Erythroblast (primary cell): ENCODE measurements at places on chromosomes 6 and 20.

DNA sequence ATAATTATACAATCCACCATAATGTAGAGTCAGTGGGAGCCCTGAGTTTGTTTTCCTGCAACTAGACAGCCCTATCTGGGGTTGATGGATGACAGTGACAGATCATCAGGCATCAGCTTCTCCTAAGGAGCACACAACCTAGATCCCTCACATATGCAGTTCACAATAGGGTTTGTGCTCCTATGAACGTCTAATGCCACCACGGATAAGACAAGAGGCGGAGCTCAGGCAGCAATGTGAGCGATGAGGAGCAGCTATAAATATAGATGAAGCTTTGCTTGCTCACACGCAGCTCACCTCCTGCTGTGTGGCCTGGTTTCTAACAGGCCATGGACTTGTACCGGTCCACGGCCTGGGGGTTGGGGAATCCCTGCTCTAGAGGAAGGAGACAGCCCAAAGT lies 25.9 kb downstream of the EDEM2 start:
- DNase-seq, result no peak

DNA sequence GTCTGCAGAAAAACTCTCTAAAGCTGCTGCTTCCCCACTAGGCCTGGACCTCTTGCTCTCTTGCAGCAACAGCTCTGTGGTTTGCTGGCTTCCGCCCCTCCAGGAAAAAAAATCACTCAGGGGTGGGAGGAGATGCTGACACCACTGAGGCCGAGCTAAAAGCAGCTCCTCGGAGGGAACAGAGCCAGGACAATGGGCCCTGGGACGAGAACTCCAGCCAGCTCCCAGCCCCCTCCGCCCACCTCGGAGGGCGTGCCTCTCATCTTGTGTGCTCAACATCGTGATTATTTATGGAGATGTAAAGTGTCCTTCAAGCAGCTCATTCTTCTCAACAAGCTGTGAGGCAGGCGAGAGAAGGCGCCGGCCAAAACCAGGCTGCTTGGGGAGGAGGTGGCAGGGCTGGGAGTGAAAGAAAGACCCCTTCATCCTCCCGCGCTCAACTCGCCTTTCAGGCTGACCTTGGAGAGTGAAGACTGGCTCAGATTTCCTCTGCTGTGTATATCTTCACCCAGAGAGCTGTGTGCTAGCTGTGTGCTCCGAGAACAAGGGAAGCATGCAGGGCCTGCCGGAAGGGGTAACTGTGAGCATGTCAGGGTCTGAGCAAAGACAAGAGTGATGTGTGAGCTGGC lies 53.5 kb upstream of the LRFN2 start:
- DNase-seq, result no peak

GRCh38 chr6:157144859-157145568 lies 178.3 kb downstream of the TMEM242 start:
- no peak for DNase-seq

DNA sequence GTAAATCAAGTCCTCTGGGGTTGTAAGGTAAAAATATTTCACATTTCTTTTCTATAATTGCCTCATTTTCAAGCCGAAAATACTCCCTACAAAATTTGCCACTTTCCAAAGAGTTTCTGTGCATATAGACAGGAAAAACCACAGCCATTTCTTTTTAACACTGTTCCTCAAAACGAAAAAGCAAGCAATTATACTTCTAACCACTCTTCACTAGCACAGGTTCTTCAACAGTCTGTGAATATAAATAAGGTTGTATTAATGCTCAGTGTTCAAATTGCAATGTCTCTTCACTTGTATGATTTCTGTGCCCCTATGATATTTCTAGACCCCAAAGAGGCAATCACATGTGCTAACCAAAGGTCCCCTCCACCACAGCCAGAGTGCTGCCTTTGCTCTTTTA lies 206.0 kb downstream of the SIM1 start:
- no peak for DNase-seq

DNA sequence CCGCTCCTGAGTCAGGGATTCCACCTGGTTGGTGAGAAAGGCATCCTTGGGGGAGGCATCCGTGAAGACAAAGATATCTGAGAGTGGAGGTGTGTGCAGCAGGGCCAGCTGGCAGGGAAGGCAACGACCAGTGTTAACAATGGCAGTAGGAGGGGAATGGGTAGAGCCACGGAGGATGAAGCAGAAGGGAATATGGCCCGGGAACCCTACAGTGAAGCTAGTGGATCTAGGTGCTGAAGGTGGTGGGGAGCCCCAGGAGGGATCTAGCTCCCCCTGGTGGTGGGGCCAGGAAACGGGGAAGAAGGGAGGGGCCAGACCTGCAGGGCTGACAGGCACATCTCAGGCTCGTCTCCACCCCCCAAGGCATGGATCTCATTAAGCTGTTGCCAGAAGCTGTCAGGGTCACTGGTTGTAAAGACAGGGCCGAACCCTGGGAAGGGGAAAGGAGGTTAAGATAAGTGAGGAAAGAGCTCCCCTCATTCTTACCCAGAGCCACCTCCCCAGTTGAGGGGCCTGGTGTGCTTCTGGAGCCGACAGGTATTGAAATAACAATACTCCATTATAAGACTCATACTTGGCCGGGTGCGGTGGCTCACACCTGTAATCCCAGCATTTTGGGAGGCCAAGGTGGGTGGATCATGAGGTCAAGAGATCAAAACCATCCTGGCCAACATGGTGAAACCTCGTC lies 7.3 kb downstream of the VWA7 start:
- DNase-seq, result peak; percentile 85

- DNase-seq, result no peak
These were observed 115.7 kb downstream of the OGFRL1 start for GRCh38 chr6:71404145-71404966.

DNA sequence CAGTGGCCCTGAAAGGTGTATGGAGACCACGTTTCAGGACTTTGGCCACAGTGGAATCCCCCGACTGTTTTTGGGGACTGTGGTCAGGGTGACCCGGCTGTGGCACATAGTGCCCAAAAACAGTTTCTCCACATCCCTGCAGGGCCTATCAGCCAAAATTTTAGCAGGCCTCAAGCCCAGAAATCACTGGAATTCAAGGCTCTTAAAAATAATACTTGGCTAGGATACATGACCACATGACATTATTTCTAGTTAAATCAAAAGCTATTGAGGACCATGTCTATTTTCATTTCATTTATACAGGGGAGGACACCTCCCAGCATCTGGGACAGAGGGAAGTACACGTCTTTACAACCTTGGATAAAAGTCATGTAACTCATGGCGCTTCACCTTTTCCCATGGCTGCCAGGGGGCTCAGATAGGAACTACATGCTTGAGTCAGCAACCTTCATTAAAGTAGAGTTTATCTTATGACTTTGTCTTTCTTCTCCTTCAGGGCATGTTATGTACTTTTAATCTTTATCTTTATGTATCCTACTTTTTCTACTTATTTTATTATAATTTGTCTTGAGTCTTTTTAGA lies 70.8 kb upstream of the CD93 start:
- DNase-seq, result no peak

GRCh38 chr6:26234421-26235301 lies 130.3 kb upstream of the BTN3A2 start:
- DNase-seq, result peak; percentile 95

DNA sequence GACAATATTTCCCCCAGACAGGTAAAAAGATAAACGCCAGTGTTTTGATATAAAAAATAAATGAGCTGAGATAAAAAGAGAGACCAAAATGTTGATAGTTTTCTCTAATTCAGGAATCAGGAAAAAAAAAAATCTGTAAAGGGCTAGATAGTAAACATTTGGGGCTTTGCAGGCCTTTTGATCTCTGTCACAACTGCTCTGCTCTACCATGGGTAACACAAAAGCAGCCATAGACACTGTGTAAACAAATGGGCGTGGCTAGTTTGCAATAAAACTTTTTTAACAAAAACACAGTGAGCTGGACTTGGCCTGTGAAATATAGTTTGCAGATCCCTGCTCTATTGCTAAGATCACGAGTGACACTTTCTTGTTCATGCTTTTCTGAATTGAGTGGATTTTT lies 219.1 kb upstream of the STXBP5 start:
- no peak for DNase-seq

DNA sequence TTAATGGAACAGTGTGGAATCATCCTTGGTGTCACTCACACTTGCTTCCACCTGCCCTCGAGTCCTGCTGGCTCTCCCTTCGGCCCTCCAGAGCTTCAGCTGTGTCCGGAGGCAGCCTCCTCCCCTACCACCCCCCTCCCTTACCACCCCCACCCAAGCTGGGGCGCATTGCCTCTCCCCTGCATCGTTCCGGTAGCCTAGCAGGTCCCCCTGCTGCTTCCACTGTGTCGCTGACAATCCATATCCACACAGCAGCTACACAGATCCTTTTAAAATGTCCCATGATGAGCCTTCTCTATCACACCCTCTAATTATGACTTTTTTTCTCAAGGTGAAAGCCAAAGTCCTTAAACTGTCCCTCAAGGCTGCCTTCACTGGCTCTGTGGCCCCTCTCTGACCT lies 117.6 kb downstream of the TIAM2 start:
- no peak for DNase-seq

DNA sequence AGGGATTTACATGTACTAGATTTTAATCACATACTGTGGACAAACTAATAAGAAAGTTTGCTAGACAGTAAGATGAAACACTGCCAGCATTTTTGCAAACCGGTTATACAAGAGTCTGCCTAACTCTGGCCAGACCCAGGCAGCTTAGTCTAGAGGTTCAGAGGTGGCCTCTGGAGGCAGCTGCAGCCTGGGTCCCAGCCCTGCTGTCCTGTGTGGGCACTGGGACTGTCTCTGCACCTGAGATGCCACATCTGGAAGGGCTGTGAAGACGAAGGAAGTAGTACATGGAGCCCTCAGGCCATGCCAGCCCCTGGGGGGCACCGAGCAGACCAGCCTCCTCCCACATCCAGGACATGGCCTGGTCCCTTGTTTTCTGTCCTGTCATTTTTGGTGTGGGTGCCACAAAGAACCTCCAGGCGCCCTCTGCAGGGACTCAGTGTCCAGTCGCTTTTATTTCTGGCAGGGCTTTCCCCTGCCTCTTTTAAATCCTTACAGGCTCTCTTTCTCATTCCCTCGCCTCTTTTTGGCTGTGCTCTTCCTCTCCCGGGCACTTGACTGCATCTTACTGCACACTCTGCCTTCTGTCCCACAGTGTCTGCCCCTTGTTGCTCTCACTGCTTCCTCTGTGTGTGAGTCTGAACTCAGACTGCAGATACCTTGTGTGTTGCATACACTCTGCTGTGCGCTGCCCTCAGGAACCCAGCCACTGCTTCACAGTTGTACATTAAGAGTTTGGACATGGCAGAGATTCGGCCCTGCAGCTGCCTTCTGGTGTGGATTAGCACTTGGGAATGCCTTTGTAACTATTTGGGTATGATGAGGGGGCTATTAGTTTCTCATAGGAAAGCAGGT lies 216.7 kb downstream of the ZDHHC14 start:
- DNase-seq, result peak; percentile 73

- DNase-seq, result peak; percentile 78
These were observed 638 bp downstream of the MDN1 start for GRCh38 chr6:89818977-89819335.

- DNase-seq, result no peak
These were observed 17.8 kb downstream of the HIVEP2 start for GRCh38 chr6:142927271-142927580.

DNA sequence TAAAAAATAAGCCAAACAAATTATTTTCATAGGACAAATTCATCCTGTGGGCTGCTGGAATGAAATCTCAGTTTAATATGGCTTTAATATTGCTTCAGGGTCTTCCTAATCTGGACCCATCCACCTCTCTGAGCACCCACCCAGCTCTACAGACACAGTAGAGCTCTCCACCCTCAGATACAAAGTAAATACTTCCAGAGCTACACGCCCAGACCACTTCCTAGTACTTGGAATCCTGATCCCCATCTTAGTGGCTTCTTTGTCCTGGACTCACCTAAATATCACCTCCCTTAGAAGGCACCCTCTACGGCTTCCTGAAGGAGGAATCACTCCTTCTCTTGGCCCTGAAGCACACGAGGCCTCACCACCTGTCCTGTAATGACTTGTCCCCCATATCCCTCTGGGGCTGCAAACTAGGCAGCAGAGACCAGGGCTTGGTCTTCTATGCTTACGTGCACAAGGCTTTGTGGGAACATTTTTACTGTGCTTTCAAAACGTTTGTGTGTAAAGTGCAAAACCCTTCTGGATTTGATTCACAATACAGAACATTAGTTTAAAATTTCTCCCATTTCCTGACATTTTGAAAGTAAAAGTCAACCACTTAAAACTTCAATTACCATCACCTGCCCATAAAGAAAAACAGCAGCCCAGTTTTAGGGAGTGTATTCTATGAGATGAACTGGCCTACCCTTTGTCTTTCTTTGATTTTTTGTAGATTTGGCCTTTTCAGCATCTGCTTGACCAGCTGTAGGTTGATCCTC lies 2.4 kb downstream of the CTCFL start:
- no peak for DNase-seq

GRCh38 chr6:6148192-6148815 lies 141.6 kb upstream of the NRN1 start:
- DNase-seq, result no peak

DNA sequence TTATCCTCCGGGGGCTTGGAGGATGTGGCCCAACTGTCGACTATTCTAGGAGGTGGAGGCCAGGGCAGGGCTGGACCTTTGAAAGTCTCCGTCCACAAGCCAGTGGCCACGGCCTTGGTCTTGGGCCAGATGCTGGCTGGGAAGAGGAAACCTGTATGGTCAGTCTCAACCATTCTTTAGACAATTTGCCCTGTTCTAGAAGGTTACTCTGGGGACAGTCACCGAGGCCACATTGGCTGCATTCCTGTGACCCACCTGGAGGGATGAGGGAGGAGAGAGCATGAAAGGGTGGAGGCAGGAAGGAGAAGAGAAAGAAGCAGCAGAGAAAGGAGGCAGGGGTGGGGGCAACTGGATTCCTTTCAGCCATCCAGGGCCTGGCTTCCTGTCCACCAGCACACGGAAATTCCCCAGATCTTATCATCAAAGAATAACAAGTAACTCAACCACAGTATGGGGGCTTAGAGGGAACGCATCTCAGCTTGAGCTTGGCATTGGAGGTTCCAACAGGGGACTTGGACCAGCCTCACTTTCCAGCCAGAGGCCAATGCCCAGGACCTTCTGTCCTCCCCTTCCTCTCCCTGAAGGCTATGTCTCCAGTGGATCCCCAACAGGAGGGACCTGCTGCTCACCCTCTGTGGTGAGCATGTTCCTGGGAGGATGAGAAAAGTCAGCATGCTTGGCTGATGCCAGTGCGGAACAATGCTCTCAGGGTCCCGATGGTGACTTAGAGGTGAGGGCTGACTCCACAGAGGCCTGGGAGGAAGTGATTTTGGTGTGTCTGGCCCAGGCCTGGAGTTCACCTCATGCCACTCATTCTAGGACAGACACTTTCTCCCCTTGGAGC lies 30.4 kb downstream of the TGM2 start:
- DNase-seq, result no peak
